ENCODE measurements at places on chromosomes 4 and X. TPM values are rescaled to one million over a fixed set of nuclear protein-coding genes. Genes with fewer than 3 reads are reported as not detected.

DNA sequence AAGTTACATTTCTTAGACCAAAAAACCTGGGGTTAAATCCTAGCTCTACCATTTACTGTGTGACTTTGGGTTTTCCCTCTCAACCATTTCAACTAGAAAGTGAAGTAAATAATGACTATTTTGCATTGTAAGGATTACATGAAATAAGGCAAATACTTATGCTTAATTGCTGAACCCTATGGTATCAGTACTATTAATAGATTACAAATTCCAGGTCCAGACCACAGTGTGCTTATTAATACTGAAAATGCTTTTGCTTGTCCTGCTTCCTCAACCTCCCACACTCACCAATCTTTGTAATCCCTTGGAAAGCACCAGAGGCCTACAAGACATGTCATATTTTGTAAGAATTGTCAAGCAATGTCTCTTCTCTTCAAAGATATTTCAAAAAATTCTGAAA is 456.5 kb downstream of the SPOCK3 start:
- H3K4me1 ChIP-seq, result no peaks in the 10 kb centered on the region
- DNase-seq, result no peak
- H3K36me3 ChIP-seq, result no peaks in the 10 kb centered on the region

DNA sequence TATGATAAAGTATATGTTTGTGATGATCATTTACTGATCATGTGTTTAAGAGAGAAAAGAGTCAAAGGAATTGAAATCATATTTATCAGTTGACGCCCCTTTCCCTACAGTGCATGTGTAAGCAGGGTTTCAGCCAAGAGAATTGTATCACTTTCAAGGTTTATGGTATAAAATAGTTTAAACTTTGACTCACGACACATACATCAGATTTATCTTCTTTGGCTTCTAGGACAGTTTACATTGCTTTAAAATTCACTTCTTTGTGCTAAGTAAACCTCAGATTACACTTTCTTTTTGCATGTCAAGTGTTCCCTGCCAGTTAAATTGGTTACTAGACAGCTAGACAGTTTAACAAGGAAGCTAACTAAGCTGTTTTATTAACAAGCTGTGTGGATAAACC is 86.3 kb upstream of the MYOZ2 start:
- H3K27me3 ChIP-seq, result peaks cover 7% of the 10 kb centered on the region
- no peaks in the 10 kb centered on the region for H3K36me3 ChIP-seq
- H3K4me1 ChIP-seq, result no peaks in the 10 kb centered on the region
- H3K27ac ChIP-seq, result no peak overlapping the region
- no peak overlapping the region for H3K4me3 ChIP-seq

- no peaks in the 10 kb centered on the region for H3K4me1 ChIP-seq
- H3K27ac ChIP-seq, result no peak overlapping the region
- no peak overlapping the region for H3K4me3 ChIP-seq
- peaks cover 16% of the 10 kb centered on the region for H3K27me3 ChIP-seq
- H3K36me3 ChIP-seq, result no peaks in the 10 kb centered on the region
- no peak for DNase-seq
Measured at GRCh38 chrX:151970661-151971060, 3.8 kb downstream of the GABRE start.

- no peaks in the 10 kb centered on the region for H3K36me3 ChIP-seq
- no peak for DNase-seq
- no peaks in the 10 kb centered on the region for H3K27me3 ChIP-seq
- no peak overlapping the region for H3K27ac ChIP-seq
- no peak overlapping the region for H3K4me3 ChIP-seq
Measured at GRCh38 chr4:182418054-182418734, 175.0 kb downstream of the TENM3 start.

- peaks cover 26% of the 10 kb centered on the region for H3K36me3 ChIP-seq
- DNase-seq, result peak; percentile 14
- no peaks in the 10 kb centered on the region for H3K27me3 ChIP-seq
- H3K4me3 ChIP-seq, result peak overlapping the region; percentile 71
- H3K4me1 ChIP-seq, result peaks cover 83% of the 10 kb centered on the region
Measured at GRCh38 chrX:150574559-150575418, 6.4 kb downstream of the MTM1 start.

- H3K36me3 ChIP-seq, result no peaks in the 10 kb centered on the region
- no peak overlapping the region for H3K4me3 ChIP-seq
- H3K27ac ChIP-seq, result no peak overlapping the region
- no peaks in the 10 kb centered on the region for H3K27me3 ChIP-seq
Measured at GRCh38 chrX:119095936-119096335, 23.1 kb downstream of the CT47C1 start.

DNA sequence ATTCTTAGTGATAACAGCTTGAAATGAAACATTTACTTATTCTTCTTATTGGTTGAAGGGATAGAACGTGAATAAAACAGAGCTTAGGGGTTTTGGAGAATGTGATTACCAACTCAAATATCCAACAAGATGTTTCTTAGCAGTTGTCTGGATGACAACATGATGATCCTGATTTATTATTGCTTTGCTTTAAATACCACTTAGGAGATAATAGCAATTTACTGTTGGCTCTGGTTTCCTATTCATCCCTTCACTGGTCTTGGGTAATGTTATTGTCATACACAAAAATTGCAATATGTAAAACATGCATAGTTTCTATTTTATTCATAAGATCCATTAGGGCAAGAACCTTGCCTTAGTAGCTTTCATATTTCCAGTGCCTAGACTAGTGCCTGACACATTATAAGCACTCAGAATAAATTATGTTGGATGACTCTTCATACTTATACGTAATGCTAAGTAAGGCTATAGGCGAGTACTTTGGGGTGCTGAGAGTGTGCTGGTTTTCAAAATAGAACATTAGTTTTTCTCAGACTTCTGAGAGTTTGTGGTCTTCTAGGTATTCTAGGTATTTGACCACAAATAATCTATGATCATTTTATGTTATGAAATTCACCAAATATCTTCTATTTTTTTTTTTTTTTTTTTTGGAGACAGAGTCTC is 58.6 kb upstream of the PGRMC2 start:
- H3K4me3 ChIP-seq, result no peak overlapping the region
- no peaks in the 10 kb centered on the region for H3K36me3 ChIP-seq
- no peaks in the 10 kb centered on the region for H3K27me3 ChIP-seq
- no peak for DNase-seq

DNA sequence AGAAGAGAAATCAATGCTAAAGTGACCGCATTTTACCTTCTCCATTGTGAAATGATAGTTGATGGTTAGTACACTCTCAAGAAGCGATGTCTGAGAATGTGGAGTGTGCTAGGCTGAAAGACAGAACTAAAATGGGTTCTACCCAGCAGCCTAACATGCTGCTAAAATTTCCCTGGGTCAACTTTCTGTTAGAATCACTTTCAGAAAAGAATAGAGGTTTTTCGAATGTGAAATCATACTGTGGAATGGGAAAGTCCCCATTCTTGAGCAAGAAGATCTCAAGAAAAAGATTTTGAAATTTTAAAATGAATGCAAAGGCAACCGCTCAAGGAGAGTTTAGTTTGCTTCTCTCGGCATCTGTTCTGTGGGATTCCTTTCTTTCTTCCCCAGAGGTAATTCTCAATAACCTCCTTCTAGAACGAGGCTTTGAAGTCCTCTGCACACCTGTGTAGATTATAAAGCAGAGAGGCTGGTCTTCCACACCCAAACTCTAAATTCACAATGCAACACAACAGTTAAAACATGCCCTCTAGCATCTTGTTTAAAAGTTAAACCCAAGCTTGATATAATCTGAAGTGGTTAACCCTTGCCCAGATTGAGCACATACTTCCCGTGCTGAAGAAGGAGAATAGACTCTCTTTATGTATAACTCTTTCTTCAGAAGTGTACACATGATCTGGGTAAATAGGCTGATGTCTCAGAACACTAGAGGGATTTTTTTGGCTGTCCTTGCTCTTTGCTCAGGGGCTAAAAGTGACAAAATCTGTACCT is 208.7 kb upstream of the KLF3 start:
- H3K4me1 ChIP-seq, result peaks cover 44% of the 10 kb centered on the region
- H3K4me3 ChIP-seq, result no peak overlapping the region
- H3K27me3 ChIP-seq, result peaks cover 8% of the 10 kb centered on the region
- peaks cover 16% of the 10 kb centered on the region for H3K36me3 ChIP-seq

GRCh38 chr4:126386512-126386911 is 1071.8 kb downstream of the FAT4 start:
- no peak for DNase-seq
- no peak overlapping the region for H3K27ac ChIP-seq
- H3K4me1 ChIP-seq, result no peaks in the 10 kb centered on the region
- no peaks in the 10 kb centered on the region for H3K36me3 ChIP-seq

GRCh38 chrX:41259516-41259915 is 74.4 kb upstream of the DDX3X start:
- H3K27ac ChIP-seq, result no peak overlapping the region
- H3K27me3 ChIP-seq, result no peaks in the 10 kb centered on the region
- H3K4me1 ChIP-seq, result peaks cover 3% of the 10 kb centered on the region
- no peak for DNase-seq

DNA sequence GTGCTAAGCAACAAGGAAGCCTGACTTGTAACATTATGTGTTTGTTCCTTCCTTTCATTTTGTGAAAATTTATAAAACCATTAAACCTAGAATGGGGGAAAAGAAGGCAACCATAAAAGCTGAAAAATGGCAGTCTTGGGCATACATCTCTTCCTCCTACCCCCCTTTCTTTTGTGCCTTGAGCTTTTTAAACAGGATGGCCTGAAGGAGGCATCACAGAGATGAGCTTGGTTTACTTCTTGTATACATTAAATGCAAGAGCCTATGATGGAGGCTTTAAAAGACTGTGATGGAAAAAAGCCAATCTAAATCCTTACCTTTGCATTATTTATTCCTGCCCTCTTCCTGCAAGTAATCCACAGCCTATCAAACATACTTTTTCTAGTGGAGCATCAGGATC is 36.2 kb upstream of the ADH7 start:
- H3K36me3 ChIP-seq, result no peaks in the 10 kb centered on the region
- H3K4me1 ChIP-seq, result no peaks in the 10 kb centered on the region
- no peak overlapping the region for H3K4me3 ChIP-seq
- no peak overlapping the region for H3K27ac ChIP-seq
- no peak for DNase-seq

DNA sequence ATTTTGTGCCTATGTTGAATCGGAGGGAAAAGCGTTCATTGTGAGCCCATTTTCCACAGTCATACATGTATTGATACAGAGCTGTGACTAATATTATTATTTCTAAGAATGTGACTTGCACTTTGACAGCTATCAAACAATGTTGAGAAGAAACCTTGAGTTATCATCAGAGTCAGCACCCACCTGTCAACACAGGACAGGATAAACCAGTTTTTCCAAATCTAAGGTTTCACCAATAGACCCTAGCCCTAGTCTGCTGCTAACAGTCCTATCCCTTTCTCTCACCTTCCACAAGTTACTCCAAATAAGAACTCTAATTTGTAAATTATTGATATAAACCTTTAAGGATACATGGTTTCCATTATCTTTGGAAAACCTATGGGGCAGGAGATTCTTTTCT is 47.7 kb upstream of the DHX15 start:
- no peak for DNase-seq
- H3K4me1 ChIP-seq, result no peaks in the 10 kb centered on the region
- H3K27ac ChIP-seq, result no peak overlapping the region
- H3K27me3 ChIP-seq, result peaks cover 5% of the 10 kb centered on the region
- no peaks in the 10 kb centered on the region for H3K36me3 ChIP-seq

DNA sequence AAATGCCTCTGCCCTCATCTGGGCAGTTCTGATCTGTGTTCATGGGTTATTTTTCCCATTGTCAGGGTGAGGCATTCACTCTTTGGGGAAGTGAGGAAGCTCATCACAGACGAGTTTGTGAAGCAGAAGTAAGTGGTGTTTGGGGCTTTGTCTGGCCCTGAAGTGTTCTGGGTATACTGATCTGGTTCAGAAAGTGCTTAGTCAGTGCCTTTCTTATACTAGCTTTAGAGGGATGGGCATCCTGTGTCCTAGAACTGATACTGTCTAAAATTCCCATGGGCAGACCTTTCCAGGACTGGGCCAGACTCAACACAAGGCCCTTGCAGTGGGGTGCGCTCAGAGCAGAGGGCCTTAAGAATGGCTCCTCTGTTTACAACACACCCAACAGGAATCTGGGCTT is 6.4 kb downstream of the TRO start:
- no peak overlapping the region for H3K27ac ChIP-seq
- H3K27me3 ChIP-seq, result no peaks in the 10 kb centered on the region
- no peak for DNase-seq
- no peak overlapping the region for H3K4me3 ChIP-seq

- no peak overlapping the region for H3K4me3 ChIP-seq
- H3K4me1 ChIP-seq, result peaks cover 34% of the 10 kb centered on the region
- H3K27ac ChIP-seq, result no peak overlapping the region
- H3K36me3 ChIP-seq, result peaks cover 10% of the 10 kb centered on the region
- peaks cover 31% of the 10 kb centered on the region for H3K27me3 ChIP-seq
Measured at GRCh38 chr4:76977736-76978350, 28.3 kb downstream of the SEPTIN11 start.

DNA sequence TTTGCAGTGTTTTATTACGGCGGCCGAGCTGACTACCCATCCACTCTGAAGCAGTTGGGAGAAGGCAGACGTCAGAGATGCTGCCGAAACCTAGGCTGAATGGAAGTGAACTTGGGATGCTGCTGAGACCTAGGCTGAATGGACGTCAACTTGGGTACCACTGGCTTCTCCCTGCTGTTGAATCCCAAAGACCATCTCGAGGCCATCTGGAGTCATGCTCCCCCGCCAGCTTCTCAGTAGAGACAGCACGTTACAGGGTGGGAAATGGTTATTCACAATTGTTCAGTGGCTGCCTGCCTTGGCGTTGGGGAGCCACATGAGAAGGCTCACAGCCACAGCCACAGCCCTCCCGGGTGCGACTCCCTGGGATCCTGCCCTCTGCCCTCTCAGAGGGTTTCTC is 40.9 kb downstream of the P2RY8 start:
- no peak overlapping the region for H3K27ac ChIP-seq
- H3K4me1 ChIP-seq, result peaks cover 50% of the 10 kb centered on the region
- no peak overlapping the region for H3K4me3 ChIP-seq
- H3K36me3 ChIP-seq, result peaks cover 35% of the 10 kb centered on the region

GRCh38 chr4:24680746-24681448 is 96.5 kb upstream of the DHX15 start:
- no peak overlapping the region for H3K27ac ChIP-seq
- DNase-seq, result no peak
- no peaks in the 10 kb centered on the region for H3K4me1 ChIP-seq
- no peak overlapping the region for H3K4me3 ChIP-seq
- no peaks in the 10 kb centered on the region for H3K36me3 ChIP-seq

GRCh38 chr4:163384926-163385325 is 41.2 kb downstream of the NPY5R start:
- H3K4me1 ChIP-seq, result no peaks in the 10 kb centered on the region
- H3K36me3 ChIP-seq, result no peaks in the 10 kb centered on the region
- H3K4me3 ChIP-seq, result no peak overlapping the region
- peaks cover 2% of the 10 kb centered on the region for H3K27me3 ChIP-seq
- DNase-seq, result no peak

DNA sequence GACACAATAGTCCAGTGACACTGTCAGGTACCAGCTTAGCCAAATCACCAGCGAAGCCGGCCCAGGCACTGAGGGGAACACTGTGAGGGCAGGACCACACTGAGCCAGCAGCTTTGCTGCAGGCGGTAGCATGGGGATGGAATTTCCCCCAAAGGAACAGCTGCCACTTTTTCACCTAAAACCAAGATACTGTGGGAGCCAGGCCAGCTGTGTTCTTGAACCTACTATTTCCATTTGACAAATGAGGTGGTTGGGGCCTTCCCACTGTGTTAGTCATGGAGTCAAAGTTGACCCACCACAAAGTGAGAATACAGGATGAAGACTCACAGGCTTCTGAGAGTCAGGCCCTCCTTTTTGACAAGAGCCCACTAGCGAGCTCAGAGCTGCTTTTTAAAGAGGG is 70.7 kb upstream of the SH3RF1 start:
- DNase-seq, result no peak
- no peaks in the 10 kb centered on the region for H3K4me1 ChIP-seq
- H3K27me3 ChIP-seq, result no peaks in the 10 kb centered on the region
- no peaks in the 10 kb centered on the region for H3K36me3 ChIP-seq
- H3K4me3 ChIP-seq, result no peak overlapping the region

PRDM8 gene
- total RNA-seq, result 4.8 TPM

CRMP1 gene
- total RNA-seq, result 0.15 TPM

IL1RAPL1 gene
- not detected for total RNA-seq

CFI gene
- total RNA-seq, result not detected

DCAF4L1 gene
- total RNA-seq, result 0.07 TPM

All from activated CD4-positive, alpha-beta T cell treated with anti-CD3 and anti-CD28 coated beads, Interleukin-2, amount 10 ng/mL, durations not matched to agents 7 days and 5 days (primary cell).